Activated T-cell treated with anti-CD3 and anti-CD28 coated beads, Interleukin-2, amount 50 U/mL, for 48 hours (primary cell): ENCODE measurements at places on chromosomes 2 and 18.

GRCh38 chr2:18491577-18491976, 68.9 kb downstream of the RDH14 start:
- no peak for DNase-seq

DNA sequence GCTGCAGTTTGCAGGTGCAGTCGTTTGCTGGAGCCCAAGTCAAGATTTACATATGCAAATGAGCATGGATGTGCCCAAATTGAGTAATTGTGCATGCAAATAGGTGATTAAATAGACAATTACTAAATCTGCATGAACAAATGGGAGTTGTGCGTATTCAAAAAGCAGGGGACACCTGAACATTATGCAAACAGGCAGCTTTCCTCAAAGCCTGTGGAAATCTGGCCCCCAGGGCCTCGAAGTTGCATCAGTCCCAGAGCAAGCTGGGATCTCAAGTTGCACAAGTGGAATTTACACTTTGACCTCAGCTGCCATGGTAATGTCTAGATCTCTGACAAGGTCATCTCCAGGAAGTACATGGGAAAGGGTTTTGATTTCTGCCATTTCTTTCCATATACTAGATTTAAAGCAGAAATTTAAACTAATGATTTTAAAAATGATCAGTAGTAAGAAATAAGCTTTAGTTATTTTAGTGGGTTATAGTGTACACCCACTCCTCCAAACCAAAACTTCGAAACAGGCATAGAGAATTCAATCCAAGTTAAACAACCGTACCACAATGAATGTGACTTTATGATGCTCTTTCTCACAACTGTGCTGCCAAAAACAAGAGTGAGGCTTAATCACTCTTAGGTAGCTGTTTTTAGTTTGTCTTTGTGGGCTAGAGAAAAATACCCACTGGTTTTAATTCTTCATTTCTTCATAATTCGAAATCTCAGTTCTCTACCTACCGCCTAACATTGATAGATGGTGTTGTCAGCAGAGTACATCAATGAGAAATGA, 110.7 kb downstream of the RND3 start:
- no peak for DNase-seq

- peak; percentile 3 for DNase-seq
Measured at GRCh38 chr2:240239325-240239724, 98.9 kb upstream of the OTOS start.

- no peak for DNase-seq
Measured at GRCh38 chr18:28808373-28808772, 631.4 kb upstream of the CDH2 start.

DNA sequence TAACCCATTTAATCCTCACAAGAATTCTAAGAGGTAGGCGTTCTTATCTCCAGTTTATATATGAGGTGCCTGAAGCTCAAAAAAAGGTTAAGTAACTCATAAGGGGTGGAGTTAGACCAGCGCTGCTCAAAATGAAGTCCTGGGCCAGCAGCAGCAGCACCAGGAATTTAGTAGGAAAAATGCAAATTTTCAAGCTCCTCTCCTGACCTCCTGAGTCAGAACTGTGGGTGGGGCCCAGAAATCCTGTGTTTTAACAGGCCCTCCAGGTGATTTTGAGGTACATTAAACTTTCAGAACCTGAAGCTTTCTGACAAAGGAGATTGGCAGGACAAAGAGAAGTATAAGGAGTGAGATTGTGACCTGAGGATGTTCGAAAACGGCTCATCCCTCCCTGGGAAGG, 66.0 kb upstream of the CCDC85A start:
- DNase-seq = no peak

DNA sequence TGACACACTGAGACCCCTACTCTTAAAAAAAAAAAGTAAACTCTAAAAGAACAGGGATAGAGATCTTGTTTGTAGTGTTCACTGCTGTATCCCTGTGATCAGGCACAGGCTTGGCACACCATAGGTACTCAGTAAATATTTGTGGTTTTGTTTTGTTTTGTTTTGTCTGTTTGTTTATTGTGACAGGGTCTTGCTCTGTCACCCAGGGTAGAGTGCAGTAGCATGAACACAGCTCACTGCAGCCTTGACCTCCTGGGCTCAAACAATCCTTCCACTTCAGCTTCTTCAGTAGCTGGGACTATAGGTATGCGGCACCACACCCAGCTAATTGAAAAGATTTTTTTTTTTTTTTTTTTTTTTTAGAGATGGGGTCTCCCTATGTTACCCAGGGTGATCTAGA, 3.4 kb downstream of the FKBP1B start:
- no peak for DNase-seq

DNA sequence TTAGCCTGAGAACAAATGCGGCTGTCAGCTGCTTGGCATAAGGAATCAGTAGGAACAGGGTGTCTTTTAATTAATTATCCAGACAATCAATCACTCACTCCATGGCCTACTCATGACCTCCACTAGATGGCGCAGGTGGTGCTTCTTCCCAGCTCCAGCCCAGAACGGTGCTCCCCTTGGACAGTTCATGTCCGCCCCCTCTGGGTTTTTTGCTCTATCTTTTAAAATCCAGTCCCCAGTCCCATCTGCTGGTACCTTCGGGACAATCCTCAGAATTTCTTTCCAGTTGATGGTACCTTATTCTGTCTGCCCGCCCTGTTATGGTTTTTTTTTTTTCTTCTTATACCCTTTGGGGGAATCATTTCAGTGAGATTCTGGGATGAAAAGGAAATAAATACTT, 99.8 kb downstream of the CACNB4 start:
- peak; percentile 62 for DNase-seq

DNA sequence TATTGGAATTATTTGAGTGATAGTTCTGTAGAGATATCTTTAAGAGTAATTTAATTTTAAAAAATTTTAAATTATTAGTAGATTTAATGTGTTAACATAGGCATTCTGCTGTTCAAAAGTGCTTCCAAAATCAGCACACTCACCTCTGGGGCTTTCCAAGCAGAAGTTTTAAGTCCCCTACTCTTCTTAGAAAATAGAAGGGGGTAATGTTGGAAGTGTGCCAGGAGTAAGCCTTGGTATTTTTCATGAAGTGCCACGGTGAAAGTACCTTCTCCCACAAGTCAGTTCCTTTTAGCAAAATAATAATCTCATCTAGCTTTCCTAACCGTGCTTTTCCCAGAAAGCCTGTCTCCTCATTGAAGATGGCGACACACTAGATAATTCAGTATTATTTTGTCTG, 3.9 kb upstream of the TNFRSF11A start:
- DNase-seq = no peak

GRCh38 chr2:33298233-33298632, 178.2 kb upstream of the RASGRP3 start:
- no peak for DNase-seq

GRCh38 chr2:71842744-71843143, 304.9 kb downstream of the CYP26B1 start:
- no peak for DNase-seq

DNA sequence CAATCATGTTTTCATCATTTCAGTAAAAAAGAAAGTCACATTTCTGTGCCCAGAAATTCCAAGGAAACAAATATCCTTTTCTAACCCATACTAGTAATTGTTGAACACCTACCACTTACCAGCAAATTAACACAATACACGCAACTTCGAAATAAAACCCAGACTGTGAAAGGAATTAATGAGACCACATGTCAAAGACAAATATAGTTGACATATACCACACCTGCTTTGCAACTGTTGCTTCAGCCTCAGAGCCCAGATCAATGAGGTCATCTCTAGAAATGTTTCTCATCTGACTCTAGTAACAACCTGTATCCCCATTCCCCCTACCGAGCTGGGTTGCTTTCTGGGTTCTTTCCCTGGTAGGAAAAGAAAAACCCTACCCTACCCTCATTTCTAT, 52.6 kb downstream of the TRIP12 start:
- DNase-seq = no peak

DNA sequence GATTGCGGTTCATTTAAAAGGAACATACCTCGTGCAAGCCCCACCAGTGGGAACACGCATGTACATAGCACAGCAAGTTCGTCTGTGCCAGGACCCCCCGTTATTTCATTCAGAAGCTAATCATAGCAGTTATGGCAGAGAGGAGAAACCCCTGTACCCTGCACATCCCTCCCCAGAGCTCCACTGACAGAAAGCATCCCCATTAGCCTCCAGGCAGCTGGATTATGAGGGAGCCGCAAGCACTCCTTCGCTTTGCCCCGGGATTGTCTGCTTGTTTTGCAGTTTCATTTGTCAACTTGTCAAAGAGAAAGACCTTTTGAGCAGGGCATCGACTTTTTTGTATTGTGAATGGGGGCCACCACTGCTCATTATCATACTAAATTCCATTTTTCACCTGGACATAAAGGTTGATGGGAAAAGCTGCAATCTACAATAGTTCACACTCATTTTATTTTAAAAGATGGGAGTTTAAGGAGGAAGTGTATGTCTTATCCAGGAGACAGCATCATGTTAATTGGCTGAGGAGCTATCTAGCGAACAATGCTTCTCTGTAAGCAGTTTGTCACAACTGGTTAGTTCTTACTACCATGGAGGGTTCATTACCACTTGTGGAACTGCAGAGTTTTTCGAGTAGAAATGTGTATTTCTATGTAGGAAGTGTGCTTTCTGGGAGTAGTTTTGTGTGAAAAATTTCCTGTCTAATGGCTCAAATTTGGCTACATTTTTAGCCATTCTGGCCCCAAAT, 255.3 kb downstream of the THSD7B start:
- DNase-seq = no peak

DNA sequence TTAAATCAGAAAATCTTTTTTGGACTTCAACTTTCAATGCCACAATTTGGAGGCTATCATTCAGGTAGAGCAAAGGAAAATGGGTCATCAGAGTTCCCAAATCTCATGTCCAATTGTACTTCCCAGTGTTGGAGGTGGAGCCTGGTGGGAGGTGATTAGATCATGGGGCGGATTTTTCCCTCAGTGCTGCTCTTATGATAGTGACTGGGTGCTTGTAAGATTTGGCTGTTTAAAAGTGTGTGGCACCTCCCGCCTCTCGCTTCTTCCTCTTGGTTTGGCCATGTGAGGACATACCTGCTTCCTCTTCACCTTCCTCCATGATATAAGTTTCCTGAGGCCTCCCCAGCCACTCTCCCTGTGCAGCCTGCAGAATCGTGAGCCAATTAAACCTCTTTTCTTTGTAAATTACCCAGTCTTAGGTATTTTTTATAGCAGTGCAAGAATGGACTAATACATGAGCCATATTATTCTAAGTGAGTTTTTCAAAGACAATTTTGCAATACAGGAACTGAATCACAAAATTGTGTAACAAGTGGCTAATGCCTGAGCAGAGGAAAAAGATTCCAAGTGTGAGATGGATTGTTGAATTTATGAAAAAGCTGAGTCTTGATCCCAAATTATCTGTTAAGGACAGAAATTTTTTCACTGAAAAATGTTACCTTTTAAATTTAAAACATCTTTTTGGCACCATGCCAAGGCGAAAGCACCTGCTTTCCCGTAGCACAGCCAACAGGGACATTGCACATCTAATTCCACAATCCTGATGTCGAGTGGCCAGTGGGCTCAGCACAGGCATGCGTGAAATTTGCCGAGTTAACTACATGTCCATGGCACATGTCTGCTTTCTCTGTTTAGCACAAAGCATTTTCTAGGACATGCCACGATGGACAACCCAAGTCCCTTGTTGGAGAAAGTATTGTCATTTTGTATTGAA, 150.9 kb downstream of the COL6A3 start:
- DNase-seq = no peak

DNA sequence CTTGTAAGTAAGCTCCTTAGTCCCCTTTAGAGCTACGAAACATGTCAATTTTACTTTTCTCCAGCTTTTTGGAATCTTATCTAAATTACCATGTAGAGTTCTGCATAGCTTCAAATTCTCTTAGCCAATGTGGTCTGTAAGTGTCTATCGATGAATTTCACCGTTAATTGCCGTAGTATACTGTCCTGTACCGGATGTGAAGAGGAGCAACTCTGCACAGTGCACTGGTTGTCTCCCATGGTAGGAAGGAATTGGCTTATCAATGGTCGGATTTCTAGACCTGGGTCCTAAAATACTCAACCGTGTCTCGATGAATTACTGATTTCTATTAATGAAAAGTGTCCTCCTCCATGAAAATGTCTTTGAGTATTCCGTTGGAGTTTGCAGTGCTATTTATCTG, 1.9 kb downstream of the NOP58 start:
- no peak for DNase-seq

DNA sequence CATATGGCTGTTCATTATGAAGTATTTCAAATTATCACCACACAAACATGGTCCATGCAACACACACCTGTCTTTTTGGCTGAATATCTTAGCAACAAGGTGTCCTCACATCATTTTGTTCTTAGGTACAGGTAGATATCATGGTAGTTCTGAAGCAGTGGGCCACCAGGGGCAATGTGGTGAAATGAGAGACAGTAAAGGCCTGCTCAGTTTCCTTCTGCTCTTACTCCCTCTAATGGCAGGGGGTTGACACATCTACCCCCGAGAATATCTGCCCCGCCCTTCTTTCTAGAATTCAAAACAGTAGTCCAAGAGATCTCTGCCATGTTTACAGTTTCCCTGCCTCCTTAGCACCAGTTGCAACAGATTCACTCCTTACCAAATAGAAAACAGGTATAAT, 147.0 kb upstream of the KLHL14 start:
- DNase-seq = no peak

- no peak for DNase-seq
Measured at GRCh38 chr2:105432749-105433148, 33.9 kb upstream of the FHL2 start.

DNA sequence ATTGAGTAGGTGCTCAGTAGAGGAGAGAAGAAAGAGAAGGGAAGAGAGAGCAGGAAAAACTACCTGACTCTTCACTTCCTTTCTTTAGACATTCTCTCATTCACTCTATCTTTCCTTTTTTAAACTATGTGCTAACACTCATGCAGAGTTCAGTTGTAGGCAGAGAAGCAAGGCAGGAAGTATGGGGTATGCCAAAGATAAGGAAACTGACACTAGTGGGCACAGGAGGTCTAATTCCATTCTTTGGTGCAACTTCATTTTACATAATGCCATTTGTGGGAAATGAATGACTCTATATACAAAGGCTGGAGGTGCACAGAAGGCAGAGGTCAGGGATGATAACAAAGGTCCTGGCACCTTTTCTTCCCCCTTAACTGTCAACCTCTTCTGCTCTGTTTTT, 35.1 kb upstream of the ACVR1 start:
- no peak for DNase-seq

GRCh38 chr2:68762665-68763064, 28.1 kb downstream of the ARHGAP25 start:
- peak; percentile 21 for DNase-seq

DNA sequence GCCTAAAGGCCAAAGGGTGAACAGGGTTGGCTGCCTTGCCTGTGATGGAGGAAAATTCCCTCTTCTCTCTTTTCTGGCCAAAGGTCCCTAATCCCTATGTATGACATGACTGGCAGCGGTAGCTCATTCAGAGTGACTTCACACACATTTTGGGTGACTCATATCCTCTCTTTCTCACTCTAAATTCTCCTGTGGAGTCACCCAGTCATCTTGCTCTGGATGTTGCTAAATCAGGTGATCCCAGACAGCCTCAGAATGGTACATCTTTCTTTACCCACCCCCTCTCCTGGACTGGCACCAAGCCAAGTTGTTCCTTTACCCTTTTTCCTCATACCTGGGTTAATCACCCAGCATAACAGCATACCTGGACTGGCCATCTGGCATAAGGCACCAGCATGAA, 77.2 kb downstream of the NEURL3 start:
- peak; percentile 38 for DNase-seq
